Stromal cell of bone marrow (primary cell): ENCODE measurements at places on chromosomes 6 and 20.

DNA sequence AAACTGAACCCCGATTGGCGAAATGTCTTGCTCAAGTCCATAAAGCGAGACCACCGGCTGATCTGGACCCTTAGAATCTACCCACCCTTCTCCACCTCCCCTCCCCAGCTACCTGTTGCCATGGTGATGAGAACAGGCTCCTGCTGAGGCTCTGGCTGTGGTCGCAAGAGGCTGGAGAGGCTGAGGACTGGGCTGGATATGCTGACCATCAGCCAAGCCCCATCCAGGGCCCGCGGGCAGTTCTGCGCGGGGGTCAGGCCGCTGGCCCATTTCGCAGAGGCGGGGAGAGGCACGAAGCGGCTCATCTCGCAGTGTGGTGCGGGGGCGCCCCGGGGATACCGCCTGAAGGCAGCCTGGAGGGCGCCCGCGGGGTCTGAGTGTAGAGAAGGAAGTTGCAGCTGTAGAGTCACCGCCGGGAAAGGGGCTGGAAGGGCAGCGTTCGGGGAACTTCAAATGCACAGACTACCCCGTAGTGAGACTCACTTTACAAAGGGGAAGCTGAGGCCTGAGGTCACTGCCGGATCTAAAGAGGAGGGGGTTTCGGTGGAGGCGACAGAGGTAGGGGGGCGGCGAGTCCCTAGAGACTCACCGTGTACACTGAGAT, 671 bp downstream of the TAPBP start:
- DNase-seq: no peak

DNA sequence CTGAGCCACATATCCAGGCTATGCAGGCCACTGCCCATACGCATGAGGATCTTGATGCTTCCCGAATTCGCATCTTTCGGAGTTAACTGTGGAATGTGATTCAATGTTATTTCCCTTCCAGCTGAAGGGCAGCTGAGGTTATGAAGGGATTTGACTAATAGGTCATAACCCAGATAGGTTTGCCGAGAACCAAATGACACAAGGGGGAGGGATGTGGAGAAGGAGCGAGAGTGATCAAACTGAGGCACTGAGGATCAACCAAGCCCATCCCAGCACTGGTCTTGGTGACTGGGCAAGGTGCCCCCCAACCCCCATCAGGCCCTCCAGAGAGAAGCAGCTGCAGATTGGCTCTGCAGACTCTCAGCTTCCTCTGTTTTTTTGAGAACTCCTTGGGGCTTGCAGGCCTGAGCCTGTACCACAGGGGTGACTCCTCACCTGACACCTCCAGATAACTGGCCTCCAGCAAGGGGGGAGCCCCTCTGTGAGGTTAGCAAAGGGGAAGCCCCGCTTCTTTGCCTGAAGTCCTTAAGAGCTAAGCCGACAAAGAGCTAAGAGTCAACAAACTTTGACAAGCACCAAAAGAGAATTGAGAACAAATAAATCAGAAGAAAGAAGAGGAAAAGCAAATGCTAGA, 185.9 kb downstream of the PDE7B start:
- DNase-seq: no peak

DNA sequence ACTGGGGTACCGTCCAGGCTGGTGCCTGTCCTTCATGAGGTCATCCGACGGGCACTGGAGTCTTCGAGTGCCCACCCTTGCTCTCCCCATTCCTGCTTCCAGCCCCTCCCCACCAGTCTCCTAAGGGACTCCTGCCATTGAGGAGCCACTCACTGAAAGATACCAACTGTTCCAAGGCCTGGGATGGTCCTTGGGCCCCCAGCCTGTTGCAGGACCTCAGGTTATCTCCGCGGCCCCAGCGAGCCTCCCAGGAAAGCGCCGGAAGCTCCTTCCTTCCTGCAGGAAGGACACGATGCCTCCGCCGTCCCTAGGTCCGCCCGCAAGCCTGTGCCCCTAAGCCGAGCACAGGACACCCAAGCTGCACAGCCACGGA, 1.2 kb downstream of the NKAIN4 start:
- no peak for DNase-seq

DNA sequence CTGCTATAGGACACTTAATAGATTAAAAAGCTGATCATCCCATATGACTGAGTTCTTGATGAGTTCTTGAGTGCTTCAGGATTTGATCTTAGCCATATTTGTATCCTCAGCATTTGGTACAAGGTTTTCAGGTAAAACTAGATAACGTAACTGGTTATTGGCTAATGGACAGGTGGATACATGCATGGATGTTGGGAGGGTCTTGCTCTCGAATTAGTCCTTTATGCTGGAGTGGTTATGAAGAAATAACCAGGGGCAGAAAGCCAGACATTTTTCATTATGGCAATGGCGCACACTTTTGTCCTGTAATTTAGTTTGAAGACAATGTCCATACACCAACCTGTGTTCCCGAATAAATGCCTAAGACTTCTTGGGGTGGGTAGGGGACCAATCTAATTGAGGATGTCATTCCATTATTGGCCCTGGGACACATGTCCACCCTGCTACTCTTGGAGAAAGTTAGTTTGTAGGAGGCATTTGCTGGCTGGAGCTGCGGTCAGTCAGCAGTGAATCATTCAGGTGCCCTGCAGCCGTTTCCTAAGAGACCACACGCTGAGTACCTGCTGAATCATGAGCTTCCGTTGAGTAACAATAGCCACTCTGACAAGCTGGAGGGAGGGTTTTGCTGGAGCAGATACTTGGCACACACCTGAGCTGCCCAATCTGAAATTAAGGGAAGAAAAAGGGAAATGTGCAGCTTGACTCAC, 194.4 kb downstream of the FOXA2 start:
- no peak for DNase-seq

DNA sequence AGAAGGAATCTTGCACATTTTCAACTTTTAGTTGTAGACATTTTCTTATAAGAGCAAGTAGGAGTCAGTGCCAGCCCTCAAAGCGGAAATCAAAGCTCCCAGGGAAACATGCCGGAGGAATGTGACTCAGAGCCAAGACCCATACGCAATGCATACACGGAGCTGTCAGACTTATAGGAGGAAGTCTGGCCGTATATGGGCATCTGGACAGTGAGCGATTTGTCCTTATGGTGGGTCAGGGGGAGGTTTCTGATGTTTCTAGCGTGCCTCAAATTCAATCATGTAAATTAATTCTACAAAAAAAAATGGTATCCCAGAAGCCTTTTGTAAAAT, 3.6 kb upstream of the CCN2 start:
- peak; percentile 80 for DNase-seq

DNA sequence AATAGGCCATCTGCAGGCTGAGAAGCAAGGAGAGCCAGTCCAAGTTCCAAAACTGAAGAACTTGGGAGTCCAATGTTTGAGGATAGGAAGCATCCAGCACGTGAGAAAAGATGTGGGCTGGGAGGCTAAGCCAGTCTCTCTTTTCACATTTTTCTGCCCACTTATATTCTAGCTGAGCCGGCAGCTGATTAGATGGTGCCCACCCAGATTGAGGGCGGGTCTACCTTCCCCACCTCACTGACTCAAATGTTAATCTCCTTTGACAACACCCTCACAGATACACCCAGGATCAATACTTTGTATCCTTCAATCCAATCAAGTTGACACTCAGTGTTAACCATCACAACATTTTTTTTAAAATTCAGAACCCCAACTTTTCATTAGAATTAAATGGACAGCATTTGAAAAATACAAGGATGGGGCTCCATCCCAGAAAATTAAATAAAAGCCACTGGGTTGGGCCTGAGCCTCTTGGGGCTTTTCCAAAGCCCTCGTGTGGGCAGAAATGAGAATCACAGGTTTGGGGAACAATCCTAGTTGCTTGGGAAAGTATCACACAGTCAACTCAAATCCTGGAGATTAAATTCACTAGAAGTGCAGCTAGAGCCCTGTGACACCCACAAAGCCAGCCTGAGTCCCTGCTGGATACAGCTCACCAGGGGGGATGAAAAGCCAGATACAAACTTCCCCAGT, 2.2 kb downstream of the CLDN20 start:
- no peak for DNase-seq
